ENCODE measurements at places on chromosomes 1 and 21.

GRCh38 chr1:224736619-224737352, 120.7 kb downstream of the CNIH3 start:
- DNase-seq, result peak; percentile 77

- DNase-seq, result peak; percentile 34
Measured at GRCh38 chr1:84985365-84985764, 11.5 kb downstream of the MCOLN2 start.

- no peak for DNase-seq
Measured at GRCh38 chr1:30383221-30383711, 340.1 kb downstream of the MATN1 start.

GRCh38 chr1:26677306-26678115, 18.3 kb upstream of the ARID1A start:
- peak; percentile 74 for DNase-seq

DNA sequence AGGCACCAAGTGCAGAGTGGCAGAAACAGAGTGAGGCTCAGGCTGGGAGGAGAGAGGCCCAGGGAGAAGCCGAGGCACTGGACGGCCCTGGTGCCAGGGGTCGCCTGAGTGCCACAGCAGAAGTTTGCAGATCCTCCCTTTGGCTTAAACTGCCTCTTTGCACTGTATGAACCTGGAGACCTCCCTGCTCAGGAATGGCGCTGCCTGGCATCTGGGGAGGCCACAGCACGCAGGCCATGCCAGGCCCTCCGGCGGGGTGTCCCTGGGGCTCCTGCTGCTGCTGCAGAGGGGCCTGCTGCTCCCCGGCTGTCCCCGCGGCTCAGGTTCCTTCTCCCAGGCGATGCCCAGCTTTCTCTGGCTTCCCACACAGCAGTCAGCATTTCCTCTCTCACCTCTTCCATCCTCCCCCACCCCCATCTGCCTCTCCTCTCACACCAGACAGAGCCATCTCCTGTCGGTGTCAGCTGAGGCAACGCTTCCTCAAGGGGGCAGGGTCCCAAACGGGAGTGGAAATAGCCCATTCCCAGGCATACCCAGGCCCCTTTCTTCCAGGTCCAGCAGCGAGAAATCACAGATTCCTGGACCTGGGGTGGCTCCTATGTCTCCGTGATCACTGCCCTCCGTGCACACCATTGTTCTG, 35.2 kb downstream of the SYT6 start:
- no peak for DNase-seq

GRCh38 chr1:169326956-169327268, 40.7 kb downstream of the NME7 start:
- no peak for DNase-seq

DNA sequence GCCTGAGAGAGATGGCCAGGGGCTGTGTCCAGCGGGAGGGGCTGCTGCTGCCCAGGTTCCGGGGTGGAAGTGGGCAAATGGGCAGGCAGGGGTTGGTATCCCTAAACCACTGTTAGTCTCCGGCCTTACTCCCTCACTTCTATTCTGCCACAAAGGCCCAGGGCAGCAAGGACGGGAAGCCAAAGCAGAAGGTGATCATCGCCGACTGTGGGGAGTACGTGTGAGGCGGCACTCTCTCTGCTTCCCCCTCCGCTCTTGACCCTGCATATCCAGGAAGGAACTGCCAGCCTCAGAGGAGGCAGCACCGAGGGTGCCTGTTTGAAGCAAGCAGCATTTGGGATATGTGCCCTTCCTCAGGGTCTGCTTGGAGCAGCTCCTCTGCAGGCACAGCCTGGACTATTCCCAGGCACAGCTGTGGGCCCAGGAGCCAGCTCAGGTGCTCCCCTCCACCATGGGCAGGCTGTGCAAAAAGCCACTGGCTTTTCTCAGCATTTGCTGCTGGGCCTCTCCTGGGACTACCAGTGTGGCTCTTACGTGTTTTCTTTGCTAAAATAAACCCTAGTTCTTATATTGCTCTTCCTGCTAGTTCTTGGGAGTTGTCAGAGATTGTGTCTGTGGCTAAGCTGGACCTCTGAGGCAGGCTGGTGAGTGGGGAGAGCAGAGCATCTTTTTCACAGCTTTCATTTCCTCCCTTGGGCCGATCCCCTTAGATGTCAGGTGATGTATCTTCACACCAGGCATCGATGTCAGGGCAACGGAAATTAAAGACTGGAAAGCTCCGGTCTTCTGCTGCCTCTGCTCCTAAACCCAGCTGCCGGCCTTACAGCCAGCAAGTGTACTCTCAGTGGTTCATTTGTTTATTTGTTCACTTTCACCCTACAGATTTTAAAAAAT, 14.7 kb downstream of the PPIE start:
- DNase-seq, result no peak
